ENCODE measurements at places on chromosomes 3 and 15. TPM values are rescaled to one million over a fixed set of nuclear protein-coding genes. Genes with fewer than 3 reads are reported as not detected.

The HACD2 gene
- 20.6 TPM for total RNA-seq

The UCN2 gene
- total RNA-seq: 0.13 TPM

The THSD4 gene
- 0.16 TPM for total RNA-seq

The EOGT gene
- total RNA-seq: 11.5 TPM

The SCAP gene
- total RNA-seq: 91.5 TPM

GRCh38 chr15:69299451-69299886 is 757 bp downstream of the PAQR5 start:
- DNase-seq: no peak

DNA sequence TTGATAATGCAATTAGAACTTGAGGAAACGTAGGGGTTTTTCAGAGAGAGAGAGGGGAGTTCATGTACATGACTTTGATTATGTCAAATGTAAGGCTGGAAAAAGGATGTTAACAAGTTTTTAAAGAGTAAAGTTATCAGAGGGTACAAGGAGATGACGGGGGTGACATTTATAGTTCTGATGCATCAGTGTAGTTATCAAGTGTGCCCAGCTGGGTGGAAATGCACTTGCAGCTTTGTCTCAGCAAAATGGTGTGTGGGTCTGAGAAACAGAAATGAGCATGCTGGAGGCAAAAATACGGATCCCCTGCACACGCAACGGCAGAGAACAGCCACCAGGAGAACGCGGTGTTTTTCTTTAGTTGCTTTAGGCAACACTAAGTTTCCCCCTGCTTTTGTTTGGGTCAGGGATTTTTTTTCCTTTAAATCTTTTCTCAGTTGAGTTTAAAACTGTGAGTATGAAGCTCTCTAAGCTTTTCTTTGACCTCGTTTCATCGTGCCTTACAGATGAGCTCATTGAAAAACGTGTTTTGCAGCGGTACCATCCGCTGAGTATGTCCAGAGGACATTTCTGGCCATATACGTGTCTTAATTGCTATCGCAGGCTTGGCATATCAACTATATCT is 205.4 kb downstream of the PDZRN3 start:
- no peak for DNase-seq

DNA sequence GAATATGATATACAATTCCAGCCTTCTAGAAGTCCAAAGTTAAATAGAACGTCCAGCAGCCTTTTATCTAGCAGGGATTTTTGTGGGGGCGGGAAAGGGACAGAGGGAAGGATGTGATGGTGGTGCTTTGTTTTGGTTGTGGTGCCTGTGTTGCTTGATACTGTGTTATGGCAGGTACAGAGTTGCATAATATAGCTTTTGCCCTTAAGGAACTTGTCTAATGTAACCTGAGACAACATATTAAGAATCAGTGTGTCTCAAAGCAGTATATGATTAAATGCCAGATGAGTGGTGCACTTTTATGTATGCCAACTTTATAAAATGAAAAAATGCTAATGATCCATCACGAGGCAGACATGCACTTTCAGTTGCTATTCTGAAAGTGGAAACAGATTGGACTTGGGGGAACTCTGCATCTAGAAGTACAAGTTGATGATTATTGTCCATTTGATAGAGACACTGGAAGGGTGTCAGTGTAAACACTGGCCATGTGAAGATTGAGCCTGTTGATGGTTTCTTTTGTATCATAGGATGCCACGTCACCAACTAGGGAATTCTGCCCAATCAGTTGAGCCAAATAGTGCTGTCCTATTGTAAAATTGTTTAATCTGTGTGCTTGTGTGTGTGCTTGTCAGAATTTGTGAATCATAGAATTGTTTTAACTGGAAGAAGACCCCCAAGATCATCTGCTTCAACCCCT is 23.0 kb downstream of the NEO1 start:
- DNase-seq: no peak

- no peak for DNase-seq
Measured at GRCh38 chr3:136630915-136631314, 121.3 kb downstream of the STAG1 start.

DNA sequence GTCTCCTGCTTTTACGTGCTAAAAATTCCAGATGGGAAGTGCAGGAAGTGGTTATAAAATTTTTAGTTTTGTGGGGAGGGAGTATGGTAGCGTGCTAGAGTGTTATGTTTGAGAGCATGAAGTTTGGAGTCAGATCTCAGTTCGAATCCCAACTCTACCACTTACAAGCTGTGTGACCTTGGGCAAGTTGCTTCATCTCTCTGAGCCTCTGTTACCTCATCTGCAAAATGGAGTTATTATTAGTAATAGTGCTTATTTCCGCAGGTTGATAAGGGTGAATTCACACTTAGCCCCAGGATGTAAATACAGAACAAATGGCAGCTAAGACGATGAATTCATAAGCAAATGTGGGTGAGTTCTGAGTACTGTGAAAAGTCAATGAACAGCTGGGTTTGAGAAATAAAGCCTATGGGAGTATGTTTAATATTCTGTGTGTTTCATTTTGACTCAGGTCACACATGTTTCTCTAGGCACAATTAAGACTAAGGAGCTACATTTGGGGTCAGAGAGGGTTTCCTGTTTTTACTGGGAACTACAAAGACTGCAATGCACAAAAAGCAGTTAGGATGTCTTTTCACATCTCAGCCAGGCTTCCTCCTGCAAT is 73.1 kb upstream of the FEZF2 start:
- DNase-seq: no peak

GRCh38 chr3:132071043-132071442 is 36.2 kb upstream of the CPNE4 start:
- DNase-seq: no peak

DNA sequence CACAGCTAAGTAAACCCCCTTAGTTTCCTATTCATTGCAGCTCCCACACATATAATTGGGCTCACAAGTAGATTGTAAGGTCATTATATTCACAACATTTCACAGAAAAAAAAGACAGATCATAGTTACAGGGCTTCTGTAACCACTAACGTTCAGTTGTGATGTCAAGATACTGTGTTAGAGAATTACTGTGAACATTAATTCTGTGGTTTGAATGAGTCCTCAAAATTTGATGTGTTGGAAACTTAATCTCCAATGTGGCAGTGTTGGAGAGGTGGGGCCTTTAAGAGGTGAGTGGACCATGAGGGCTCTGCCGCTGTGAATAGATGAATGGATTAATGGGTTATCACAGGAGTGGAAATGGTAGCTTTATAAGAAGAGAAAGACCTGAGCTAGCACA is 21.3 kb downstream of the GRK7 start:
- no peak for DNase-seq

DNA sequence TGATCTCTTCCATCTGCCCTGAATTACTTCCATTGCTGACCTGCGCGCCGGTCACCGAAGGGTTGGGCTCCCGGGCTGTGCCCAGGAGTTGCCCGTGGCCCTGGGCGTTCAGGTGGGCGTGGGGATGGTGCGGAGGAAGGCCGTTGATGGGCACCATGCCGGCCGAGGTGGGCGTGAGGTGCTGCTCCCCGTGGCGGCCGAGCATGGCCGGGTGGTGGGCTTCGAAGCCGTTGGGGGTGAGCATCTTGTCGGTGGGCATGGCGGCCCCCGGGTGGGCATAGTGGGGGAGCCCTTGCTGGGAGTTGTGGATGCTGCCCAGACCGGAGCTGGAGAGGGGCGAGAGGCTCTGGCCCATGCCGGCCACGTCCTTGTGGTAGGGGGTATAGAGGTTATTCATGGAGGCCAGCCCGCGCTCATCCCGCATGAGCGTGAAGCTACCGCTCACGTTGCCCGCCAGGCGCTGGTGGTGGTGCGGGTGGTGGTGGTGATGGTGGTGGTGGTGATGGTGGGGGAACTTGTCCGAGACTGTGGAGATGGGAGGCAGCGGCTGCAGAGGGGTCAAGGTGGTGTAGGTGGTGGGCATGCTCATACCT is 1.0 kb downstream of the ONECUT1 start:
- DNase-seq: no peak

DNA sequence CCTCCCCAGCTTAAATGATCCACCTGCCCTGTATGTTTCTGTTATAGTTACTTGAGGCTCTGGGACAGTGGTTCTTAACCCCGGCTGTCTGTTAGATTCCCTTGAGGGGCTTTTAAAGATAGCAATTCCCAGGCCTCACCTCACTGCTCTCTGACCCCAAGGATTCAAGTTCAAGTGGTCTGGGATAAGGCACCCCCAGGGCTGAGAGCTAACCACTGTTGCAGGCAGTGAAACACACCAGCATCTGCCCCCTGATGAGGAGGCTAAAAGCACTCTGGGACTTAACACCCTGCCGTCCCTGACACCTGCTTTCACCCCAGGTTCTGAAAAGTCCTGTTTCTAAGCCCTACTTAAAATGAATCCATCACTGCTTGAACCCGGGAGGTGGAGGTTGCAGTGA is 103.7 kb downstream of the LRRK1 start:
- no peak for DNase-seq

DNA sequence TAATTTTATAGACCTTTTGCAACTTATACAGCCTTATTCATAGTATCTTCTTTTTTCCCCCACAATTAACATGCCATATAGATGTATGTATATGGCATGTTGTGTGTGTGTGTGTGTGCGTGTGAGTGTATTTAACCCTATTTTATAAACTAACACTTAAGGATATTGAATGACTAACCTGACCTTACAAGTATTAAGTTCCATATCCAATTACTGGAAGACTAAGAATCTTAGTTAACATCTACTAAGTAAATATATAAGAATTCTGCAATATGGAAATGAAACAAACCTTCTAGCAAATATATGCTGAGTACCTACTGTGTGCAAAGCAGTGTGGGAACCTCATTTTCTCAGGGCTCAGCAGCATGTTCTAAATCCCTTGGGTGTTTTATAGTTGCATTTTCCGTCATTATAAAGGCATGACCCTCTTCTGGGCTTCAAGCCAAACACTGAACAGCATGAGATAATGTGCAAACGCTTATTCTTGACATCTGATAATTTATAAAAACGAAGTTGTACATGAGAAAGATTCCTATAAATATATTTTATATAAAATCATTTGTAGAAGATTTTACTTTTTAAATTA is 105.5 kb downstream of the NLGN1 start:
- no peak for DNase-seq

DNA sequence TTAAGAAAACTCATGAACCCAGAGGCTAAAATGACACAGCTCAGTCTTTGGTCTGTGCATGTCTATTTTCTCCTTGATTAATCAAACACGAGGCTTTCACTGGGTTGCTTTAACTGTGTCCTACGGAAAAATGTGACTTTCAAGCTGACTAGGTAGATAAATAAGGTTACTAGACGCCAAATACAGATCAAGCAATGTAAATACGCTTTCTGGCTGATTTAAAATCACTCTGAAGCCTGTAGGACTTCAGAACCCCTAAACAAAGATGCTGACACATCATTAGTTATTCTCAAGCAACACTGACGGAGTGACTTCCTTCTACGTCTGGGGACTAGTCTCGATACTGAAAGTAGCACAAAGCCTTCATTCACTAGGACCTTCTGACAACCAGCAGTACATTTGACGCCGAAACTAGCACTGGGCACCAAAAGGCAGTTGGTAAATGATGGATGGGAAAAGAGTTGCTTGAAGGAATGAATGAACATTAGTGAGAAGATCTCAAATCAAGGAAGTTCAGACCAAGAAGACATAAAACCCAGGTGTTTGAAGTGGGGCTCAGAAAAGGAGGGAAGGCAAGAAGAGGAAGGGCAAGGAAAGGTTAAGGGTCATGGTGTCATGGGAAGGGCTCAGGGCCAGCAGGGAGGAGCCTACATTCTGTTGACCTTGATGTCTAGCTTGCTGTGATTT is 67.1 kb upstream of the CDV3 start:
- no peak for DNase-seq
